Activated naive CD8-positive, alpha-beta T cell treated with anti-CD3 and anti-CD28 coated beads, Interleukin-2, amount 50 U/mL, for 16 hours (primary cell): ENCODE measurements at places on chromosomes 7 and 10.

DNA sequence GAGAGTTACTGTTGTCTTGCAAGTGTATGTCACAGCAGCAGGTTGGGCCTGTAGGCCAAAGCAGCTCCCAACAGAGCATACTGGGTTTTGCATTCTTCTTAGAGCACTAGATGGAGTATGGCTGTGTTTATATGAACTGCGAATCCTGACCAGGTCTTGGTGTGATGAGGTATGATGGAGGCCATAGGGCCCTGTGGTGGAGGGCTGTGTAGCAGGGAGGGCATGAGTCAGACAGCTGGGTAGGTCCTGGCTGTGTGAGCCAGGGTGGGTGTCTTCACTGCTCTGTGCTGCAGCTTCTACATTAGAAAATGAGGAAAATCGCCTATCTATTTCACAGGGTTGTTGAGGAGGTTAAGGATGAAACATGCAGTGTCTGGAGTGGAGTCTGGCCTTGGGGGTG, 124.2 kb downstream of the BUB3 start:
- DNase-seq = no peak

DNA sequence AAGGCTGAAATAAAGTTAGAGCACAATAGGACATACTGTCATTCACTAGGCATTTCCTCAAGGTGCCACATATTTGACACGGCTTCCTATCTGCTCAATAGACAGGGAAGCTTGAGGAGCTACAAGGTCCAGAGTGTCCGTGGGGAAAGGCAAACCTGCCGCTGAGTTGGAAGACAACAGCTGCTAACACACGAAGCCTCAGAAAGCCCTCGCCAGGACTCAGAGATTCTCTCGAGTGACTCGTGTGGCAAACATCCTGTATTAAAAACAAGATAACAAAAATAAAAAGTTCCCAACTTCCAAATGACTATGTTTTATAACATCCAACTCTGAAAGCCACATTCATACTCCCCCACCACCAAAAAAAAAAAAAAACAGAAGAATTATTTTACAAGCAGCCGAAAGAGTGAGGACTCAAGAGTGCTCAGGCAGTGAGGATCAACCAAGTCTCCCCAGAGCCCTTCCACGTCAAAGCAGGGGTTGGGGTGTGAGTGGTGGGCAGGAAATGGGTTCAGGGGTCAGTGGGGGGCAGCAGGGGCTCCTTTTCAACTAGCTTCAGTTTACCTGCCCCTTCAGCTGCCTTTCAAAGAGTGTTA, 67.6 kb downstream of the STK17A start:
- no peak for DNase-seq

DNA sequence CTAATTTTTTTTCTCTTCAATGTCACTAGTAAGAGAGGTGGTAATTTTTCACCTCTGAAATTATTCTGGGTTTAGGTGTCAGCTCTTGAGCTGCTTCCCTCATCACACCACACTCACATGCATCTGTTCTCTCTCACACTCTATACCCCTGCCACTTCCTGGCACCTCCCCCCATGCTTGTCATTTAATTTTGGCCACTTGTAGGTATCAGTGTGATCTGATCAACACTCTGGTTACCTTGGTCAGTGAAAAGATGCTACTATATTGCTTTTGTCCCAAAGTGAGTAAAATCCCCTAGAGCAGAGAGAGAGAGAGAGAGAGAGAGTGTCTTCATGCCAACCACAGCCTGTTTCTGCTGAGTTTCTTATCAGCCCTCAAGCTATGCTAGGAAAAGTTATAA, 42.5 kb downstream of the STK17A start:
- DNase-seq = no peak

- no peak for DNase-seq
Measured at GRCh38 chr10:48934672-48935501, 4.8 kb downstream of the LRRC18 start.

GRCh38 chr10:86389441-86390193, 23.0 kb upstream of the GRID1 start:
- no peak for DNase-seq
